ENCODE measurements at places on chromosomes 5 and 9. TPM values are rescaled to one million over a fixed set of nuclear protein-coding genes. Genes with fewer than 3 reads are reported as not detected.

TRIM36 gene
- total RNA-seq = 1.8 TPM

FAM174A gene
- 21.1 TPM for total RNA-seq

XRCC4 gene
- 9.4 TPM for total RNA-seq

- H3K27ac ChIP-seq = no peak overlapping the region
- no peaks in the 10 kb centered on the region for H3K36me3 ChIP-seq
- H3K4me3 ChIP-seq = no peak overlapping the region
- no peaks in the 10 kb centered on the region for H3K27me3 ChIP-seq
- H3K4me1 ChIP-seq = no peaks in the 10 kb centered on the region
These were observed 127.5 kb downstream of the PPP2R2B start for GRCh38 chr5:146751054-146751453.

- no peaks in the 10 kb centered on the region for H3K27me3 ChIP-seq
- no peak overlapping the region for H3K27ac ChIP-seq
- DNase-seq = no peak
These were observed 23.9 kb upstream of the PPP2R2B start for GRCh38 chr5:146902471-146902870.

DNA sequence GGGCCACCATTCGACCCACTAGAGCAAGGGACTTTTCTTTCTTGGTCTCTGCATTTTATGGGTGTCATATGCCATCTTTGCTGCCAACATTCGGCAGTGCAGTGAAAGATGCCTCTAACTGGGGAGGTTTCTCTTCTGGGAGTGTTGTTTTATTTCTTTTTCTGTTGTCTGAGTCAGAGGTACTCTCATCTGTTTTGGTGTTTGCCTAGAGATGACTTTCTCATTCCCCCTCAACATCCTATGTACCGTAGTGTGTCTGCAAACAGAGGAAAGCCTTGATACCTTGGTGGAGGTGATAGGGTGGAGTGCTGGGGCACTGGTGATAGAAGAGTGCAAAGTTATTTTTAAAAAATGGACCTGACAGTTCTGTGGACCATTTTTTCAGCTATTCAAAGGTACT, 182.1 kb downstream of the ARHGAP26 start:
- no peaks in the 10 kb centered on the region for H3K27me3 ChIP-seq
- H3K27ac ChIP-seq = no peak overlapping the region
- H3K4me1 ChIP-seq = no peaks in the 10 kb centered on the region
- H3K4me3 ChIP-seq = no peak overlapping the region

- no peak for DNase-seq
- no peaks in the 10 kb centered on the region for H3K27me3 ChIP-seq
- H3K4me3 ChIP-seq = no peak overlapping the region
- no peak overlapping the region for H3K27ac ChIP-seq
These were observed 52.4 kb downstream of the NREP start for GRCh38 chr5:111704452-111705085.

DNA sequence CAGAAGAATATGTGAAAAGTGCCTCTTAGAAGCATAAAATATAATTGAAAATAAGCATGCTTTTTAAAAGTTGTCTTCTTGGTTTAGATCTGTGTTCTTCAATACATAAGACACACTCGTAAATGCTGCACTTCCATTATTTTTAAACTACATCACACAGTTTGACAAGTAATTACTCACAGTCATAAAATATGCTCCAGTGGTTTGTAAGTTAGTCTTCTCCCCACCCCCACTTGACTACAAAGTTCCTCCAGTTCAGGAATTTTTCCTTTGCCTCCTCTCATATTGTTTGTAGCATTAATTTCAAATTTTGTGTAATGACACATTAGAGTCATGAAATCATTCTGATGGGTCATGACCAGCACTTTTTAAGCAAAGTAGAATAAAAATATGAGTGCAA, 60.3 kb upstream of the PTGER4 start:
- H3K4me3 ChIP-seq = no peak overlapping the region
- no peaks in the 10 kb centered on the region for H3K36me3 ChIP-seq
- no peaks in the 10 kb centered on the region for H3K4me1 ChIP-seq
- no peaks in the 10 kb centered on the region for H3K27me3 ChIP-seq
- H3K27ac ChIP-seq = no peak overlapping the region

- no peak overlapping the region for H3K27ac ChIP-seq
- H3K4me3 ChIP-seq = no peak overlapping the region
- H3K4me1 ChIP-seq = no peaks in the 10 kb centered on the region
- H3K27me3 ChIP-seq = no peaks in the 10 kb centered on the region
These were observed 91.1 kb upstream of the TBCA start for GRCh38 chr5:77867194-77867691.
